Stimulated activated CD8-positive, alpha-beta memory T cell treated with anti-CD3 and anti-CD28 coated beads, Interleukin-2, amount 100 ng/mL, for 48 hours (primary cell): ENCODE measurements at places on chromosomes 2 and 18.

DNA sequence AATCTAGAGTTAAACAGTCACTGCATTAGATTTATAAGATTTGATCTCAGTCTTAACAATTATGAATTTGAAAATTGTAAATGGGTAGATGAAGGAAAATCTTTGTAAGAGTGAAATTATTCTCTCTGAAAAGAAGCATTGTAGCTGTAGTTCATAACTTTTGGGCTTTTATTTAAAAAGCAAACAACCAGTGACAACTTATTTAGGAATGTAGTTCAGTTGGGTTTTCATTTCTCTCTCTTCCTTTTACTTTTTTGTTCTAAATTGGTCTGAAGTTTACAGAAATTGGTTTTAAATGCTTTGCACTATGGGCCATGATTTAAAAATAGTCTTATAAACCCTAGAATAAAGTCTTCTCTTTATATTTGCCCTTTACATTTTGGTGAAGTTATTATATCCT is 296.6 kb downstream of the GULP1 start:
- no peak for DNase-seq

GRCh38 chr2:44267796-44268648 is 7.3 kb upstream of the SLC3A1 start:
- no peak for DNase-seq

GRCh38 chr2:199488772-199489400 is 31.1 kb upstream of the SATB2 start:
- no peak for DNase-seq

DNA sequence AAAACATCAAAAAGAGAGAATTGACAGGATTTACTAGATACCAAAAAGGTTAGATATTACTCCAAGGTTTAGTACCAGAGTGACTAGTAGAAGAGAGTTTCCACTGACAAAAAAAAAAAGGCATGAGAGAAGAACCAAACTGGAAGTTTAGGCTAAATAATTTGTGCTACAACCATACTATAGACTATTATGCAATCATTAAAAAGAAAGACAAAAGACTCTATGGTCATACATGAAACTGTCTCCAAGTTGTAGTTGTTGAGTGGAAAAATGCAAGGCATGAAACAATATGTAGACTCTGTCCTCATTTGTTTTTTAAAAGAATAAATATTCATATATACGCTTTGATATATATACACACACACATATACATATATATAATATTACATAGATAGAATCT is 1.7 kb upstream of the EXOC6B start:
- no peak for DNase-seq

- no peak for DNase-seq
Measured at GRCh38 chr18:52694804-52695203, 354.8 kb downstream of the DCC start.
